ENCODE measurements at places on chromosomes 4 and X.

GRCh38 chrX:72081605-72082320, 50.0 kb downstream of the RTL5 start:
- no peak for DNase-seq

DNA sequence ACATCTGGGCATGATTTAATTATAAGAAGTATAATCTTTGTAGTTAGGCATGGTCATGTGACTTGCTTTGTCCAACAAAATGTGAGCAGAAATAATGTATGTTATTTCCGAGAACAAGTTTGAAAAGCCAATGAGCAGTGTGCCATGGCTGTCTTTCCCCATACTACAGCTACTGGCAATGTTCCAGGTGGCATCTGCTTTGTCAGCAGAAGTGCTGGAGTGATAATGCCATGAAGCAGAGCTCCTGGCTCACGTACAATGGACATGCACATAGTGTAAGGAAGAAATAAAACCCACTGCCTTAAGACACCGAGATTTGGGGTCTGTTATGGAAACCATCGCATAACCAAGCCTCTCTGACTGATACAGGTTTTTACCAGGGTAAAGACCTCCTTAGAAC, 212.6 kb upstream of the RASGEF1B start:
- DNase-seq, result no peak

DNA sequence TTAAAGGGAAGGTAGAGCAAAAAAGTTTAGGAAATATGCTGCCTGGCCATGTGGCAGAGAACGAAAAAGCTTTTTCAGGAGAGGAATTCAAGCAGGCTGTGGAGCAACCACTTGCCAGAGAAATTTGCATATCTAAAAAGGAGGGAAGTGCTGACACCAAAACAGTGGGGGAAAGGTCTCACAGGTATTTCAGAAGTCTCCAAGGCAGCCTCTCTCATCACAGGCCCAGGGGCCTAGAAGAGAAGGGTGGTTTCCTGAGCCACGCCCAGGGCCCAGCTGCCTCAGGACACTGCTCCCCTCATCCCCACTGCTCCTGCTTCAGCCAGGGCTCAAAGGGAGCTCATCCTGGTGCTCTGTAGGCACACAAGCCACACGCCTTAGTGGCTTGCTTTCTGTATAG, 29.9 kb upstream of the STS start:
- no peak for DNase-seq

DNA sequence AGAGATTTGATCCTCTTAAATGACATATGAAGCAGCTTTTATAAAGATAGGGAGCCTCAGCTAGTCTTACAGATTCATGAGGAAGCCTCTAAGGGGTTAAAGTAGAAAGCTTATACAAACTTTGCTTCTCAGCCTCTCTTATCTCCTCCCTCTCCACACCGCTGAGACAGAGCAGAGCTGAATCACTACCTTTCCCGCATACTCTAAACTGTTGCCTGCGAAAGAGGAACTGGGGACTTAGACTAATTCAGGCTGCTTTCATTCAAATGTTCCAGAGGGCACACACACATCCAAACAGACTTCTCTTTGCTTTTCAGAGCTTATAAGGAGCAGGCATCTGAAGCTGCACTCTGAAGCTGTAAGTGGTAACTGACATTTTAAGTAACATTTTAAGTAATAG, at the start of gene SERTM2:
Gene SERTM2, plus strand, starts transcription at position 169 of the 400 bp plus-strand sequence. CDS start 7,213 bp downstream, outside the sequence.
- no peak for DNase-seq

GRCh38 chrX:43474321-43474720, 181.8 kb upstream of the MAOA start:
- no peak for DNase-seq

GRCh38 chr4:31307029-31307428, 586.9 kb downstream of the PCDH7 start:
- DNase-seq, result peak; percentile 11

GRCh38 chr4:41369680-41370079, 113.0 kb downstream of the UCHL1 start:
- peak; percentile 43 for DNase-seq

DNA sequence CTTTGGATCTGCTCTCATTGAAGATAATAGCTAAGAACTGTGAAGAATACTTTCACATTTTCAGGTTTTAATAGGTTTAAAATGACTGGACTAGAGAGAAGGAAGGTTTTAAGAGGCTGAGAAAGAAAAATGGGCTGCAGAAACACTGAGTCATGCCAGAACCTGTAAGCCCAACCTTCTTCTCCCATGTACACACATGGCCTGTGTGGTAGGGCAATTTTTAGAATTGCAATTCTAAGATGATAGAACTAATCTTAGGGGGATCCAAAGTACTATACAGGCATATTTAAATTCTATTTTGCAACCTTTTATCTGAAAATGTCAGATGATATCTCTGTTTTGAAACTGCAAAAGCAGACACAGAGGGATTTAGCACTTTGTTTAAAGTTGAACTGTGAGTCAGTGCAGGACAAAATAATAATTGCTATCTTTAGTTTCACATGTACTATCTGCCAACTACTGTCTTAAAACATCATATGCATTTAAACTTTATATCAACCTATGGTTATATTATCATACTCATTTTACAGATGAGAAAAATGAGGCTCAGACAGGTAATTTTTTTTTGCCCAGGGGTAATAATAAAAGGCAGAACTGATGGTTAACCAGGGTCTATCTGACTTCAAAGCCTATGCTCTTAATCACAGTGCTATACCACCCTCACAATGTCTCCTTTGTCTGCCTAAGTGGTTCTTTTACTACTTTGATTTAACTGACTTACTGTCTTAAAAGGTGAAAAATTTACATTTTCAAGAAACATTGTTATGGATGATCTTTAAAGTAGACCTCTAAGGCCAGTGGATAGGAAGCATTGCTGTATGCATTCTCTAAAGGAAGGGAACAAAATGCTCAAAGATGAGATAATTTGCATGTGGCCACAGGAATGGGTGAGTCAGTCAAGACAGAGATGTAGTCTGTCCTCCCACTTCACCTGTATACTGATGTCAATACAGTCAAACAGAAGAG, 4.3 kb downstream of the TMPRSS11E start:
- DNase-seq, result no peak

DNA sequence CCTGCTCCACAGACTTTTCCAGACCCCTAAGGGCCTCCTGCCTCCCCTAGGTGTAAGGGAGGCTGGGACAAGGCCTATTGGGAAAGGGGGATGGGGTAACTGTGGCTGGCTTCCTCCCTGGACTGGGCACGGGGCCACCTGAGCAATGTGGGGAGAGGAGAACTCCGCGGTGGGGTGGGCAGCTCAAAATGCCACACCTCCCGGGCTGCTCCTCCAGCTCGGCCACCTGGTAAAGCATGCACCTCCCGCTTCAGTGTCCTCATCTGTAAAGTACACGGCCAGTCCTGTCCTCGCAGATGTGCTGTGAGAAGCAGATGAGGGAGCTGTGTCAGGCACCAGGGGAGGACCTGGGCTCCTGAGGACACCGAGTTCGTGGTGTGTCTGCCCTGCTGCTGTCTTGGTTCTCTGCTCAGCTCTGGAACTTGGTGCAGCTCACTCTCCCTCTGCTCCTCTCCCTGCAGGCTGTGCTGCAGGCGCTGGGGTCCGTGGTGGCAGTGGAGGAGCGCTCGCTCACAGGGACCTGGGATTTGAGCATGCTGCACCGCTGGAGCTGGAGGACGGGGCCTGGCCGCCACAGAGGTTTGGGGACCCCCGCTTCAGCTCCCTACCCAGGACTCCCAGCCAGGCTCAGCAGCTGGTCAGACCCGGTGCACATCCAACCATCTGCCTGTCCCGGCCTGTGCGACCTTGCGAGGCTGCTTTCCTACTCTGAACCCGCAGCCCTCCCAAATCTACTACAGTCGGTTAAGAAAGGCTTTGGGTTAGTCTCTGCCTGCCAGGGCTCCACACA, 20.8 kb upstream of the MRFAP1 start:
- no peak for DNase-seq

GRCh38 chr4:61193863-61194262, 6.3 kb upstream of the ADGRL3 start:
- DNase-seq, result no peak

DNA sequence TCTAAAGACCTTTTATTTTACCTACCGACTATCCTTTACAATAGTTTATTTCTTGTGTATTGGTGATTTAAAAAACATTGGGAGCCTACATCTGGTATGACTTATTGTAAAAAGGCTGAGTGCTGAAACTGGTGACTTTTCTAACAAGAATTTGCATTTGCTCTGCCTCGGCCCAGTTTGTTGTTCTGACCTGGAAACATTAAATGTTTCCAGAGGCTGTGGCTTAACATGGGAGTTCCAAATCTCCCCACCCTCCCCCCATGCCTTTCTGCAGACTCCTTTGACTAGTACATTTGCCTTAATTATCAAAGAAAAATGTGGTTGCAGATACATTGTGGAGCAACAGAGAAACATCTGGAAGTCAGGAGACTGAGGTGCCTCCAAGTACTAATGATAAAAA, 39.8 kb downstream of the SPCS3 start:
- DNase-seq, result no peak

- no peak for DNase-seq
Measured at GRCh38 chr4:165879641-165880040, 6.6 kb downstream of the TLL1 start.

DNA sequence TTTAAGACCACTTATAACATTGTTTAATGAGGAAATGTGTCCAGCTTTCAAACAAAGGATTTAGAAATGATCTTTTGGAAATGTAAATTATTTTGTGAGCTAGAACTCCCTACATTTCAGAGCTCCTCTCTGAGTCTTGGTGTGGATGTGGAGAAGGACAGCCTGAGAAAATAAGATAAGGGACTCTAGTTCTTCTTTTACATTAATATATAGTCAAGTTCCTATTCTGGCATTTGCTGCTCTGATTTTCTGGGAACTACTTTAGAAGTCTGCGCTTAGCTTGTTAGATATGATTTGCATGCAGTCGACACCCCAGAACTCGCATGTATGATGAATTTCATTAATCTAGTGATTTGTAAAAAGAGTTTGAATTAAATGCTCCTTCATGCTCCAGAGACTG, 45.5 kb downstream of the TSPAN7 start:
- DNase-seq, result no peak

DNA sequence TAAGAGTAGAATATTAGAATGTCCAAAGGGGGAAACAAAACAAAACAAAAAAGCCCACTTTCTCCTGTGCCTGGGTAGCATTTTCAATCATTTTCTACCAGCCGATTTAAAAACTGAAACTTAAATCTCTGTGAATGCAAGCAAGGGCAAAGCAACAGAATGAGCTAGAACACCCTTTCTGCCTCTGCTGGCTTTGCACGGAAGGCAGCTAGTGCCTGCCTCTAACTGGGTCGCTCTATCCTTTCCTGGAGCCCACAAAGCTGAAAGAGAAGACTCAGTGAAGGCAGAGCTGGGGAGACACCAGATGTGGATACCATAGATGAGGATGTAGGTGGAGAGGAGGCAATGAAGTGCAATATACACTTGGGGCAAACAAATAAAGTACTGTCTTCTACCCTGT, 248.9 kb upstream of the TTC29 start:
- DNase-seq, result peak; percentile 10

DNA sequence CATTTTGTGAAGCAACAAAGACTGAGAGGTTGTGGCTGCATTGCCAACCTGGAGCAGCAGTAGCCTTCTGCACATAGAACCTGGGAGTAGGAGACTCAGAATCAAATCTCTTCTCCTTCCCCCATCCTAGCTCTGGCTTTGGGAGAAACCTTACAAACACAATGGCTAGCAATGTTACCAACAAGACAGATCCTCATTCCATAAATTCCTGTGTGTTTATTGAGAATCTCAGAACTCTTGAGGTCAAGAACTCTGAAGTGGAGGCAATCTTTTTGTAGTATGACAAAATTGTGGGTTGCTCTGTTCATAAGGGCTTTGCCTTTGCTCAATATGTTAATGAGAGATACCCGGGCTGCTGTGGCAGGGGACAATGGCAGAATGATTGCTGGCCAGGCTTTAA, 406.7 kb upstream of the SPANXN1 start:
- no peak for DNase-seq

- no peak for DNase-seq
Measured at GRCh38 chr4:47791965-47792364, 45.9 kb downstream of the CORIN start.

DNA sequence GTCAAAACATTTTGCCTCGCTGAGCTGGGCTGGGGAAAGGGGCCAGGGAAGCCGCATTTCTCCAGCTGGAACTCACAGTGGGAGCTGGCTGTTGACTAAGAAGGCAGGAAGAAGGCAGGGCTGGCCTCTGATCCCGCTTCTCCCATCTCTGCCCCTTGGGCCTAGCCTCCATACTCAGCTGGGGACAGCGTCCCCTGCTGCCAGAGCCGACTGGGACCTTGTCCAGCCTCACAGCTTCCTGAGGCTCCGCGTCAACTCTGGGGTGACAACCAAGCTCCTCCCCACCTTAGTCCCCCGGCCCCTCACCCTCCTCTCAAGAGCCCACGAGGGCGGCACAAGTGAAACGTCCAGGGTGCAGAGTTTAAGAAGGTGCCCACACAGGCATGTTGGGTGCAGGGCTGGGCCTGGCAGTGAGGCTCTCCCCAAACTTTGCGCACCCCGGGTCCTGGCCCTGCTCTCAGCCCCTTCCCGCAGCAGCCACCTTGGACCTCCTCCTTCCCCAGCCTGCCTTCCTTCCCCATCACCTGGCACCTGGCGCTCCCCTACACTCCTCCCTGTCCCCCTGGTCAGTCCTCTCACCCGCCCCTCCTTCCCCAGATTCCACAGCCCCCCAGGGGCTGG, 100.8 kb downstream of the PSAPL1 start:
- DNase-seq, result no peak

GRCh38 chr4:138890891-138891570, 124.5 kb upstream of the NOCT start:
- DNase-seq, result no peak

GRCh38 chr4:107392951-107393350, 327.1 kb downstream of the PAPSS1 start:
- no peak for DNase-seq

DNA sequence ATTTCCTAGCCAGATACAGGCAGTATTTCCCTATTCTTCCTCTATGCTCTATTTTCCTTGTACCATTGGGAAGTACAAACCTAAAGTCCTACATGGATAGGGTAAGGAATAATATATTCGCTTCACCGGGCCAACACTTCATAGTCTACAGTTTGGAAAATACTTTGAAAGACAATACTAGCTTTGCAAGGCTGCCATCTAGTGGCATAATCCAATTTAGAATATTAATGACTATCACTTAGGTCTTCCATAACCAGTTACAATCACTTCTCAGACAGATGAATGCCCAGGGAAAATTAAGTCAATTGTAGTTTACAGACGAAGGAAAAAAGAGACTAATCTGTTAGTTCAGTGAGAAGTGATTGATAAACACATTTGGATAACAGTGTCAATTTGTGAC, 141.0 kb upstream of the FAM47C start:
- peak; percentile 77 for DNase-seq

- no peak for DNase-seq
Measured at GRCh38 chr4:94690851-94691254, 66.9 kb upstream of the BMPR1B start.

GRCh38 chr4:46506876-46507275, 116.9 kb upstream of the GABRA2 start:
- no peak for DNase-seq

DNA sequence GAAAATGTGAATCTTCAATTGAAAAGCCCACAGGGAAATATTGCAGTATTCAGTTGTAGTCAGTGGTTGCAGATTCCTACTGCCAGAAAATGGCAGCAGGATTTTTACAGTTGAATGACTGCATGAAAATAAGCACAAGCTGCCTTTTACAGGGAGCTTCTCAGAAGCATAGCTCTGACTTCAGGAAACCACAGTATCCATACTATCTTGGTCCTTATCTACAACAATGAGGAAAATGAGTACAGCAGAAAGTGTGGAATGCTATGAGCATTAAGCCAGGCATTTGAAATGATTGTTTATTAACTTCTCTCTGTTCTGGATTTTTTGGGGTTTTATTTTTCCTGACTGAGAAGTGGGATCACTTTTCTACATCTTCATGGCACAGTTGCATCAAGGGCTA, 34.6 kb upstream of the PRRG1 start:
- no peak for DNase-seq

- no peak for DNase-seq
Measured at GRCh38 chr4:107888237-107888636, 43.1 kb upstream of the CYP2U1 start.

Measured in midbrain (tissue), 1 donor.